ENCODE measurements at places on chromosomes 5 and 9. TPM values are rescaled to one million over a fixed set of nuclear protein-coding genes. Genes with fewer than 3 reads are reported as not detected.

Gene MLANA
- total RNA-seq = not detected

Gene SEC24A
- 13.7 TPM for total RNA-seq

Gene TEX48
- total RNA-seq = not detected

Gene MEGF9
- 4.7 TPM for total RNA-seq

All from pericardium fibroblast (primary cell).